ENCODE measurements at places on chromosomes 2 and 18.

DNA sequence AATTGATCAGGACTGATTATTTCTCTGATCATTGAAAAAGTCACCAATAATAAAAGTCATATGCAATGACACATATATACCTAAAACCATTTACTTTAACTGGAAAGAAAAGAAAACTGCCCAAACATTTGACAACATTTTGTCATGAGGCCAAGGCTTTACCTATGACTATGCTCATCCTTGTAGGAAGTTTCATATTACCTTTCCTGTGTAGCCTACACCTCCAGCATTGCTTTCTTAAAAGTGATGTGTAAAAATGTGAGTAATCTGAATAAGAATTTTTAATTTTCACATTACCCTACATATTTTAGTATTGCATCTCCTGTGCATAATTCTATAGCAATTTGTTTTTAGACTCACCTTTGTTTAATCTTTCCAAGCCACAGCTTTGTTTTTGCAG lies 419.8 kb upstream of the FIGN start:
- no peak for DNase-seq

GRCh38 chr2:111919794-111920608 lies 21.6 kb downstream of the MERTK start:
- no peak for DNase-seq

DNA sequence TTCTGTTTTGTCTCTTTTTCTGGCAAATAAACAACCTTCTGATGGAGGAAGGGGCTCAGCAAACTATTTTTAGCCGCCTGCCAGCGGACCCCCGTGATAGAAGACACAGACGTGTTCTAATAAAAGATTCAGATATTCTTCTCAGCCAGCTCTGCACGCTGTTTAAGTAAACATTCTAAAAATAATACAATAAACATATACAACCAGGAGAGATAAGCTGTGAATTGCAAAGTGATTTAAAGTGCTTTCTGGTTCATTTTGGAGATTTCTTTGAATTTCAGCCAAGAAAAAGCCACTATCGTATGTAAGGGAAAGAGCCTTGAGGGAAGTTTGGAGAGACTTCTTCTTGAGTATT lies 201.3 kb downstream of the EPHA4 start:
- no peak for DNase-seq

- DNase-seq = no peak
Observed at GRCh38 chr18:5298156-5298852, 2.8 kb upstream of the ZBTB14 start.

- no peak for DNase-seq
Observed at GRCh38 chr18:26574958-26575864, 26.9 kb upstream of the KCTD1 start.

GRCh38 chr2:209872675-209873074 lies 101.0 kb downstream of the UNC80 start:
- DNase-seq = no peak

DNA sequence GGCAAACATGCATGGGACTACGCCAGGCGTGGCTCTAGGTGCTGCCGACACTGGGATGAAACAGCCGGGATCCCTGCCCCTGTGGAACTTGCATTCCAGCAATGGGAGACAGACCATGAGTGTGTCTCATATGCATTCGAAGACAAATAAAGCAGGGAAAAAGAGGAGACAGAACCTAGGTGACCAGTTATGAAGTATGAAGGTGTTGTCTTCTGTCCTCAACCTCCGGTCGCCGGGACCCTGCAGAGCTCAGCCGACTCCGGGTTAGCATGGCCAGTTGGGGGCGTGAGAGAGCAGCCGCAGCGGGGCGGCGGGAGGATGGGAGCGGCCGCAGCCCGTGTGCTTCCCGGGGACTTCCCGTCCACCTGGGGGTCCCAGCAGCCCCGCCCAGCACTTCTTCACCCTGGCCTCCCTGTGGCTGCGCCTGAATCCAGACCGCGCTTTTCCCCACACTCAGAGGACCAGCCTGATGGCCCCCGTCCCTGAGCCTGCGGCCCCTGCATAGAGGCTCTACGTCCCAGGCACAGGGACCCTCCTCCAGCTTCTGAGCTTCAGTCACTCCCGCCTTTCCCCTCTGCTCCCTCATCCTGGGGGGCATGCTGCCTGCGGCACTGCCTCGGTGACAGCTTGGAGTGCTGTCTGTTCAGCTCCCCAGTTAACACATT lies 11.4 kb downstream of the ID2 start:
- no peak for DNase-seq

DNA sequence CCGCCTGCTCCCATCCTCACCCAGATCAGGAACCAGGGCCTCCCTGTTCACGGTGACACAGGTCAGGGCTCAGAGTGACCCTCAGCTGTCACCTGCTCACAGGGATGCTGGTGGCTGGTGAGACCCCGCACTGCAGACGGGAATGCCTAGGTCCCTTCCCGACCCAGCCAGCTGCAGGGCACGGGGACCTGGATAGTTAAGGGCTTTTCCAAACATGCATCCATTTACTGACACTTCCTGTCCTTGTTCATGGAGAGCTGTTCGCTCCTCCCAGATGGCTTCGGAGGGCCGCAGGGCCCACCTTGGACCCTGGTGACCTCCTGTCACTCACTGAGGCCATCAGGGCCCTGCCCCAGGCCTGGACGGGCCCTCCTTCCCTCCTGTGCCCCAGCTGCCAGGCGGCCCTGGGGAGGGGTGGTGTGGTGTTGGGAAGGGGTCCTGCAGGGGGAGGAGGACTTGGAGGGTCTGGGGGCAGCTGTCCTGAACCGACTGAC lies 31.7 kb downstream of the GPC1 start:
- no peak for DNase-seq

Data from SIG-M5 (cell line).